Fibroblast of the aortic adventitia (primary cell): ENCODE measurements at places on chromosomes 5 and 9.

GRCh38 chr9:78626971-78627370 lies 330.0 kb downstream of the PSAT1 start:
- DNase-seq: no peak

GRCh38 chr9:87640385-87640795 lies 85.5 kb upstream of the CTSL start:
- peak; percentile 88 for DNase-seq

DNA sequence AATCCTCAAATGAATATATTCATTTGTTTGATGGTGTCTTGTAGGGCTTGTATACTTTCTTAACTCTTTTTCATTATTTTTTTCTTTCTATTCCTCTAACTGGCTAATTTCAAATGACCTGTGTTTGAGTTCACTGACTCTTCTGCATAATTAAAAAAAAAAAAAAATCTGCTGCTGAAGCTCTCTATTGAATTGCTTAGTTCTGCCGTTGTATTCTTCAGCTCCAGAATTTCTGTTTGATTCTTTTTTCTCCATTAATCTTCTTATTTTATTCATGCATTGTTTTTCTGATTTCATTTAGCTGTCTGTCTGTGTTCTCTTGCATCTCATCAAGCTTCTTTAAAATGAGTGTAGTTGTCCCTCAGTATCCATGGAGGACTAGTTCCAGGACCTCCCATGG lies 244.6 kb downstream of the ROR2 start:
- DNase-seq: no peak

- DNase-seq: peak; percentile 91
Observed at GRCh38 chr5:151745071-151745705, 13.2 kb downstream of the ATOX1 start.

DNA sequence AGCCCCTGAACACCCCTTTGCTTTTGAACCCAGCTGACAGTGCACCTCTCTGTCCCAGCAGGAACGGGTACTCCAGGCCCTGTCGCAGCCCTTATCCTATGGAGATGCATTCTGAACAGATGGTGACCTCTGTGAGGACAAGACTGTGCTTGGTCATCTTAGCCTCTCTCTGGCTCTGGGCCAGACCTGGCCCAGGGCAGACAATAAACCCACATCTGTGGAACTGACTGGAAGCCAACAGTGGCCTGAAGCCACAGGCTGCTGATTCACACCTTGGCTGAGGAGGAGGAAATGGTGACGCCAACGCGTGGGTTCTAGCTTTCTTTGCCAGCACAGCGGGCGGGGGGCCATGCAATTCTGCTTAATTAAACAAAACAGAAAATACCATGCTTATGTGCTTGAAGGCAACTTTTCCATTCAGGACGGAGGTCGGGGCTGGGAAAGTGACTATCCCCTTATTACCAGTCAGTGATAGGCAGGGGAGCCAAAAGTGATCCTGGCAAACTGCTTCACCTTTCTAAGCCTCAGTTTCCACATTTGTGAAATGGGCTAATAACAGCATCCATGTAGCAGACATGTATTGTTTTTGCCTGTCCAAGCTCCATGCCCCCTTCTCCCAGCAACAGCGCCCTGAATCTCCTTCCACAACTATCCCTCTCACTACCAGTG lies 10.8 kb downstream of the SH3PXD2B start:
- DNase-seq: peak; percentile 99

GRCh38 chr5:14109771-14110170 lies 33.4 kb upstream of the TRIO start:
- DNase-seq: peak; percentile 39

DNA sequence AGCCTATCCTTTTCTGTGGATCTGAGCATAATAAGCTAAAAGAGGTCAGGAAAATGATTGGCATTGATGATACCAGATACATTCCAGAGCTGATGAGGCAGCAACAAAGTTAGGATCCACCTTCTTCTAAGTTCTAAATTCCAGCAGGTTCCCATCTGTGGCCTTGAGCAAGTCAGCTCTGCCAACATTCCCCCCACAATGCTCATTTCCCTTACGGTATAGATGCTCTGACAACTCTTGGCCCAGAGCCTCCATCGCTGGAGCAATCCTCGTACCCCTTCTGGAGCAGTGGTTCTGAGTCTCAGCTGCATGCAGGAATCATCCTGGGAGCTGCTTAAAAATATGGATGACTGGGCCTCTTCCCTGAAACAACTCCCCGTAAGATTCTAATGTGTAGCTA lies 78.1 kb downstream of the MED27 start:
- no peak for DNase-seq

DNA sequence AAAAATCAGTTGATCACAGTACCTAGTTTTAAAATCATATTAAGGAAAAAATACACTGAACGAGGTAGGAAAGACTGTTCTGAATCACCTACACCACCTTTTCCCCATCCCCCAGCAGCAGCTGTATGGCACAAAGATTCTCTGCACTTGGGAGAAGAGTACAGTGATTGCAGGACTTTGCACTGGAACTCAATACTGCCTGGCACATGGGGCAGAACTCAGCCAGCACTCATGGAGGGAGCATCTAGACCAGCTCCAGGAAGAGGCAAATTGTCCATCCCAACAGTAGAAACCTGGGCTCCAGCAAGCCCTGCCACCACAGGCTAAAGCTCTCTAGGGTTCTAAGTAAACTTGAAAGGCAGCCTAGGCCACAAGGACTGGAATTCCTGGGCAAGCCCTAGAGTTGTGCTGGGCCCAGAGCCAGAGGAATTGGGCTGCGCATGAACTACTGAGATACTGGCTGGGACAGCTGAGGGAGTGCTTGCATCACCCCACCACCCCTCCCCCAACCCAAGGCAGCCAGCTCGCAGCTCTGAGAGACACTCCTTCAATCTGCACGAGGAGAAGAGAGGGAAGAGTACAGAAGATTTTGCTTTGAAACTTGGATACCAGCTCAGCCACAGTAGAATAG lies 654.4 kb upstream of the CDH6 start:
- DNase-seq: peak; percentile 65
